ENCODE measurements at places on chromosomes 11 and 22.
A peak's percentile ranks its signal among the peaks of the same experiment; 100 is the strongest.

GRCh38 chr22:20402960-20403778, 9.2 kb downstream of the ZNF74 start:
- no peak for DNase-seq

GRCh38 chr22:35203583-35203982, 53.7 kb upstream of the HMGXB4 start:
- no peak for DNase-seq

GRCh38 chr11:93041682-93042081, 72.2 kb downstream of the MTNR1B start:
- no peak for DNase-seq

GRCh38 chr11:117426297-117426685, 98.6 kb downstream of the CEP164 start:
- peak; percentile 59 for DNase-seq

- no peak for DNase-seq
These were observed 5.9 kb downstream of the CCDC90B start for GRCh38 chr11:83280256-83280655.

DNA sequence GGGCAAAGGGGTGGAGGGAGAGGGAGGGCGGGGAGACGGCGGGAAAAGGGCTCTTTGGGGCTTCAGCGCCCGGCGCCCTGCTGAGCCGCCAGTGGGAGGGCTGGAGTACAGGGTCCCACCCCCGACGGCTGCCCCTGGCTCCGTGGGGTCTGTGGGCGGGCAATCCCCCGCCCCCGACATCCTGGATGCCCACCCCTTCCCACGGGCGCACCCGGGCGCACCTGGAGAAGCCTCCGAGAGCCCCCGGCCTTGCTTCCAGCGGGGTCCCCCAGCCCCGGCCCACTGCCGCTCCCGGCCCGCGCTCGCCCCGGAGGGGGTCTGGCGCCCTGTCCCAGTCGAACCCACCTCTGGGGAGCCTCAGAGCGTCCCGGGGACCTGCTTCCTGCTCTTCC, 394 bp downstream of the CHRM4 start:
- no peak for DNase-seq

DNA sequence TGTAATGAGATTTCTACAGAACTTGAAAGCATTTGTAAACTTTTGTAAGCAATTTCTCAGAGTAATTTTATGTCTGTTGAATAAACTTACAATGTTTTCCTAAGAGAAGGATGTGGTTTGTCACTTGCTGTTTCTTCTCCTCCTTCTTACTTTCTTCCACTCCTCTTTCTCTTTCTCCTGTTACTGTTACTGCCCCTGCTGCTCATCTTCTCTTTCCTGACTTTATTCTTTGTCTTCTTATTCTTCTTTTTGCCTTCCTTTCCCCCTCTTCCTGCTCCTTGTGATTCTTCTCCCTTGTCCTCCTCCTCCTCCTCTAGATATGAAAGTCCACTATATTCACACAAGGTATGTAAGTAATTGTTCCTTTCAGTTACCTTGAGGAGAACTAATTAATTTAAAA, 31.1 kb upstream of the MMP7 start:
- DNase-seq = no peak

DNA sequence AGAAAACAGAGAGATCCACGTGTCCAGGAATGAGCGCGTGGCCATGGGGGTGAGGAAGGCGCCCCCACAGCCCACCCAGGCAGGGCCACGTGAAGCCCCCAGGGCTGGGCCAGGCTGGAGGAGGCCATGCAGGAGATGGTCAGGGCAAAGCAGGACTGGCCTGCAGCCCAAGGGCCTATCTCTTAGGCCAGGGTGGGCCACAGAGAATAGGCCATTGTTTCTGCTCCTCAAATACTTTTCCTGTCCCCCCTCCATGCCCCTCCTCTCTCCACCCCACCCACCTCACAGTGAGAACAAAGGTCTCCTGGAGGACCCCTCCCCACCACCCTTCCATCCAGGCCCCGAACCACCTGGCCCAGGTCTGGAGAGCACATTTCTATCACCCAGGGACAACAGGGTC, 8.3 kb upstream of the CDC42EP1 start:
- DNase-seq = no peak

GRCh38 chr22:45240810-45241631, at the start of gene KIAA0930:
Gene KIAA0930 (minus strand): TSS chr22:45240894. CDS start chr22:45240703, 191 bp downstream.
- DNase-seq = peak; percentile 64

- peak; percentile 65 for DNase-seq
These were observed 5.3 kb upstream of the GALR3 start for GRCh38 chr22:37817705-37818408.

- DNase-seq = no peak
These were observed 251.0 kb downstream of the ST3GAL4 start for GRCh38 chr11:126606484-126606883.

- DNase-seq = no peak
These were observed 44.1 kb upstream of the GLYATL2 start for GRCh38 chr11:58888579-58888978.

GRCh38 chr11:134460062-134460561, 48.1 kb upstream of the B3GAT1 start:
- DNase-seq = no peak

GRCh38 chr11:94751786-94752185, 16.4 kb upstream of the AMOTL1 start:
- no peak for DNase-seq

DNA sequence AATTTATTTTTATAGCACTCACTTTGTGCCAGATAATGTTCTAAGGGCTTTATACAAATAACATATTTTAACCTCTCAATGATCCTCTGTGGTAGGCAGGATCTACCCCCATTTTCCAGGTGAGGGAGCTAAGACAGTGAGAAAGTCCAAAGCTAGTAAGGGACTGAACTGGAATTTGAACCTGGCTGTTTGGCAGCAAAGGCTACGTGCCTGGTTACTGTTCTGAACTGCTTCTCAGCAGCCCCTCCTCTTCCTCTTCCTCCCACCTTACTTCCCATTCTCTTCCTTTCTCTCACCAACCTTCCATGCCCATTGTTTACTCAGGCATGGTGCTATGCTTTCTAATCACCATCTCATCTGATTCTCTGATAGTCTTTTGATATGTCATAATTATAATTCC, 82.0 kb downstream of the INSC start:
- DNase-seq = no peak

GRCh38 chr11:67264260-67264659, 2.0 kb upstream of the GRK2 start:
- DNase-seq = no peak

GRCh38 chr11:113722221-113722620, 16.1 kb upstream of the TMPRSS5 start:
- no peak for DNase-seq

DNA sequence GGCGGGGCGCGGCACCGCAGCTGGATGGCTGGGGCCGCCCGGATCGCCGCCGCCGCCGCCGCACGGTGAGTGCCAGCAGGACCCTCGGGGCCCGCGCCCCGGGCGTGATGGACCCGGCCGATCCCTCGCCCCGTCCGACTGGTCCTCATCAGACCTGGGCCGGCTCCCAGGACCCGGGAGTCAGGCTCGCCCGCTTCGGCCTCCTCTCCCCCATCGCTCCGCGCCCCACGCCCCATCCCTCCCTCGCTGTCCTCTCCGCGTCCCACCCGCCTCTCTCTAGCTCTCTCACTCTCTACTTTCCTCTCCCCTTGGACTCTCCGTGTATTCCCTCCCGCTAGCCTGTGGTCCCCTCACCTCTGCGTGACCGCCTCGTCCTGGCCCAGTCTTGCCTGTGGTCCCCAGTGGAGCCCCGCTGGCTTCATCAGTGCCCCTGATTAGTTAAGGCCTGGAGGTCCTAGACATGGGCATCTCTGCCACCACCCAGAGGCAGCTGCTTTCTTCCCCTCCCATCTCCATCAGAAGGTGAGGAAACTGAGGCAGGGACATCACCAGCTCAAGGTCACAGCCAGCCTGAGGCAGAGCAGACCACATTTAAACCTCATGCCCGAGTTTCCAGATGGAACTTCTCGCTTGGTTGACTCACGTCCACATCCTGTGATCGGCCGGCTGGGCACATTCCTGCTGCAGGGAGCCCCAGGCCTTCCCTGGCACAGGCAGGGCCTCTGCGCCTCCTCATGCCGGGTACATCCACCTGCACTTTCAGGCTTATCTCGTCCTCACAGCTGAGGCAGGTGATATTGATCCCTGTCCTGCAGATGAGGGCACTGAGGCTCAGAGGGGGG, 429 bp downstream of the SLC39A13 start:
- DNase-seq = no peak

DNA sequence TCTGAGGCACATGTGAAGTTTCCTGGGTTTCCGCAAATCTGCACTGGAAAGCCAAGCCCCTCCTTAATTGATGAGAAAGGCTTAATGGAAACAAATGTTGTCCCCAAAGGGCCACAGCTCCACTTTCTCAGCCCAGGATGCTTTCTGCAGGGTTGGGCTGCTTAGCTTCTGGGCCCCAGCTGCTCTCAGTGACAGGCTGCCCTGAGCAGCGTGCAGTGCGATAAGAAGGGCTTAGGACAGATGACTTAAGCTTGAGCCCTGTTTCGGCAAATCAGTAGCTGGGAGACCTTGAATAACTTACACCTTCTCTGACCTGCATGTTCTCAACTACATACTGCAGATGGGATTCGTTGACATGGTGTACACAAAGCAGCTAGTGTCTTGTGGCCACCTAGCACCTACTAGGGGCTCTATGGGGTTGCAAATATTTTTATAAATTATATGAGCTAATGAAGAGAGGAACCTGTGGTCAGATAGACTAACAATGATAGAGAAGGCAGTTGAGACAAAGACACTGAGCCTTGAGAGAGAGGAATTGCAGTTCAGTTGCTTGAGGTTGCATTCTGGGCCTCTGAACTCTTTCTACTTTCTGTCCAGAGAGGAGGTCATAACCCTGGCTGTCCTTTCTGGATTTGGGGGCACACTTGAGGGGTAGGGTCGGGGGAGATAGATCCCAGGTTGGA, 11.5 kb downstream of the STX3 start:
- DNase-seq = no peak

DNA sequence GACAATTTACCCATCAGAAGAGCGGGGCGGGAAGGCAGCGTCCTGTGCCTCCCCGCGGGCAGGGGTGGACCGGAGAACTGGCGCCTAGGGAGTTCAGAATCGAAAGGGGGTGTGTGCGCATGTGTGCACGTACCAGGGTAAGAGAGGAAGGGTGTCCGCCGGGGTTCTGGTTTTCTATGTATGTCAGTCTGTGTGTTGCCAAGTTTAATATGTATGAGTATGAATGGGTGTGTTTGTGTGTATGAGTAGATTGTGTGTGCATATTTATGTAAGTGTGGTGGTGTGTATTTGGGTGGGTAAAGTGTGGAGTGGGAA, 2.0 kb downstream of the KCNC1 start:
- no peak for DNase-seq

- no peak for DNase-seq
These were observed 12.7 kb downstream of the OR51B4 start for GRCh38 chr11:5288906-5289550.

- no peak for DNase-seq
These were observed 4.2 kb downstream of the SCGB1C1 start for GRCh38 chr11:196786-197731.

GRCh38 chr11:119608781-119609180, 120.2 kb downstream of the NECTIN1 start:
- no peak for DNase-seq

- no peak for DNase-seq
These were observed 7.3 kb downstream of the LMO2 start for GRCh38 chr11:33884601-33885000.

- no peak for DNase-seq
These were observed 301.7 kb downstream of the BRD1 start for GRCh38 chr22:49525801-49526535.

- DNase-seq = no peak
These were observed 67.7 kb downstream of the CCDC81 start for GRCh38 chr11:86442420-86442819.

- DNase-seq = no peak
These were observed 5.9 kb upstream of the HEPACAM start for GRCh38 chr11:124941703-124942102.

DNA sequence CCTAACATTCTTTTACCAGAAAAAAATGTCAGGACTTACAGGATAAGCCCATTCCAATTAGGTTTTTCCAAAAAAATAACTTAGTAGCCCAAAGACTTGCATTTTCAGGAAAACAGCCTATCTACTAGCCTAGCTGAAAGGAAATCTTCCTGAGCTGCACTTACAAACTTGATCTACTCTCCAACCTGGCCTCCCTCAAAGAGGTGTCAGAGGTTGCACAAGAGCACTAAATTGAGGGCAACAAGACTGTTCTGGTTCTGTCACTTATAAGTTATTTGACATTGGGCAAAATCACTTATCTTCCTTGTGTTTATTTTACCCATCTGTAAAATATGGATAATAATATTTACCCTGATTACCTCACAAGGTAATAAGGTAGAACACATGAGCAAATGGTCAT, 7.9 kb upstream of the SOX6 start:
- DNase-seq = no peak

GRCh38 chr11:130001461-130002351, 929 bp downstream of the PRDM10 start:
- DNase-seq = peak; percentile 8

DNA sequence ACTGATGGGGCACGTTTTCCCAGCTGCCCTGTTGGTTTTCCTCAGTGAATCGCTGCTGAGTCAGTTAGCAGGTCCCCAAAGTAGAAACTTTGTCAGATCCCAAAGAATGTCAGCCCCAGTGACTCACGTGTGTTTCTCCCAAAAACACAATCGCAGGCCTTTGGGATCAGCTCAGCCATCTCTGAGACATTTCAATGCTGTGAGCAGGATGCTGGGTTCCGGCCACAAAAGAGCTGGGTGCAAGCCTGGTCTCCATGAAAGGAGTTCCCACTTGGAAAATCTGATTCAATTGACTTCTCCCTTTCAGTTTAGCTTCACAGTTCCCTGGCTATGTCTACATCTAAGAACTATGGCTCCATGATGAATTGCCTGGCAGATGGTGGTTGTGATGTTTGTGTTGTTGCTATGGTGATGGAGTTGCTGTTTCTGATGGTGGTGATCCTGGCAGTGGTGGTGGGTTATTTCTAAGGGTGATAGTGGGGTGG, 28.0 kb downstream of the MYEOV start:
- DNase-seq = no peak

- DNase-seq = no peak
These were observed 70.8 kb downstream of the BLID start for GRCh38 chr11:122045181-122045586.

DNA sequence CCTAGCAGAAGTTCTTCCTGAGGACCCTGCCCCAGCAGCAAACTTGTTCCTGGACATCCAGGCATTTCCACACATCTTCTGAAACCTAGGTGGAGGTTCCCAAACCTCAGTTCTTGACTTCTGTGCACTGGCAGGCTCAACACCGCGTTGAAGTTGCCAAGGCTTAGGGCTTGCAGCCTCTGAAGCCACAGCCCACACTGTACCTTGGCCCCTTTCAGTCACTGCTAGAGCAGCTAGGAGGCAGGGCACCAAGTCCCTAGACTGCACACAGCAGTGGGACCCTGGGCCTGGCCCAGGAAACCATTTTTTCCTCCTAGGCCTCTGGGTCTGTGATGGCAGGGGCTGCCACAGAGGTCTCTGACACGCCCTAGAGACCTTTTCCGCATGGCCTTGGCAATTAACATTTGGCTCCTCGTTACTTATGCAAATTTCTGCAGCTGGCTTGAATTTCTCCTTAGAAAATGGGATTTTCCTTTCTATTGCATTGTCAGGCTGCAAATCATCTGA, 159.0 kb downstream of the SBF2 start:
- no peak for DNase-seq
